Erythroblast (primary cell): ENCODE measurements at places on chromosomes 2 and 18.

DNA sequence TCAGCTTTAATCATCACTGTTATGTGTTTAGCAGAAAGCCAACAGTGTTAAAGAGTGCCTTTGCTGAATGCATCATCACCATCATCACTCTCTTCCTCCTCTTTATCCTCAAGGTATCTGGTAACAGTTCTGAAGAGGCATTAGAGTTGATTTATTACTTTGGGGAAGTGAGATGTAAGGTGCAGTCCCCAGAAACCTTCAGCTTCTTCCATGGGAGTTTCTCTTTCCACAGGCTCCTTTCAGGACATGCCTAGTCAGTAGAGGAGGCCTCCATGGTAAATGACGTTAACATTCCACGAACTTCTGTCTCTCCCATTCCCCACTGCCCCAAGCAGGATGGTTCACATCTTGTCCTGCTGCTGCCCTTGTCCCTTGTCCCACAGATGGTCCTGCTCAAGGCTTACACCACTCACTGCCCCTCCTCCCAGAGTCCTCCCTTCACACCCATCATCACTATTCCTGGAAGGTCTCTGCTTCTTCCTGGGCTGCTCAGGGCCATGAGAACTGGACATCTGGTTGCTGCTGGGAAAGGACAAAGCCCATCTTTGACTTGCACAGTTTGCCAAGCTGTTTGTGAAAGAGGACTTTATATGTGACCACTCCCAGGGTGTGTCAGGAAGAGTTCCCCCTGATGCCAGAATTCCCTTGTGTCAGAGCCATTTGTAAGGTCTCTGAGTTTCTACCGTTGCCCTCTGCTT is 5.3 kb upstream of the REG1A start:
- no peak for DNase-seq

GRCh38 chr2:69181806-69182427 is 168.9 kb downstream of the ANTXR1 start:
- peak; percentile 24 for DNase-seq

- DNase-seq: no peak
Measured at GRCh38 chr2:203940039-203940438, 3.5 kb downstream of the ICOS start.

DNA sequence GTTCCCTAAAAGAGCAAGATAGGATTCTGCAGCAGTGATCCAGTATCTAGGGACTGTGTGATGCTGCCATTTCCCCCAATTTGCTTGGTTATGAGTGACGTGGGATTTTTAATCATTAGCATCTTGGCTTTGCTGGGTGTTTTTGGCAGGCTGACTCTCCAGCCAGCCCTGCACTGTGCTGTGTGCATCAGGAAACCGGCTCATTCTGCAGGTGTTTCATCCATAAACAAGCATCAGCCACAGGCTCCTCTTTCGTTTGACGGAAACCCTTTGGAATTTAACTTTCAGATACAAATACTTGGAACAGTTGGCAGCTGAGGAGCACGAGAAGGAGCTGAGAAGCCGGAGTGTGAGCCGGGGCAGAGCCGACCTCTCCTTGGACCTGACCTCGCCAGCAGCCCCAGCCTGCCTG is 135.9 kb downstream of the TPGS2 start:
- no peak for DNase-seq

DNA sequence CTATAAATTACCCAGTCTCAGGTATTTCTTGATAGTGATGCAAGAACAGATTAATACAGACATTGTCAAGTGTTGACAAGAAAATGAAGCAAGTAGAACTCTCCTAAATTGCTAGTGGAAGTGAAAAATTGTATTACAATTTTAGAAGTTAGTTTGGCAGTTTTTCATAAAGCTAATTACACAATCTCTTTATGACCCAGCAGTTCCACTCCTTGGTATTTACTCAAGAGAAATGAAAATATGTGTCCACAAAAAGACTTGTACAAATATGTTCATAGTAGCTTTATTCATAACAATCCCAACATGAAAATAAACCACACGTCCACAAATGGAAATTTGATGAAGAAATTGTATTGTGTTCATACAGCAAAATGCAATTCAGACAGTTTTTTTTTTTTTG is 49.4 kb downstream of the PDE1A start:
- no peak for DNase-seq

DNA sequence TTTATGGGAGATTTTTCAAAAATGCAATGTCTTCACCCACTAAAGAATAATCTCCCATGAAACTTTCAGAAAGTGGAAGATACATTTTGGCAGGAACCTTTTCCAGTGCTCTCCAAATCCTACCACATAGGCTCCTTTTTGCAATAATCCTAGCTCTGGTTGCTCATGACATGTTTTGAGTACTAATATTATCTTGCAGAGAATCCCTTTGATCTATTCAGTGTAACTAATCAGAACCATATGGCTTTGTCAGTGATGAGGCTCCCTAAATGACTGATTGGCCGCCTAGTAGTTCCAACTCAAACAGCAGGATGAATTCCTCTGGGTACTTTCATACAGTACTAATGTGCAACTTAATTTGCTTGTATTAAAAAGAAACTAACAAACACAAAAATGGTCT is 544.0 kb upstream of the FAM98A start:
- no peak for DNase-seq

DNA sequence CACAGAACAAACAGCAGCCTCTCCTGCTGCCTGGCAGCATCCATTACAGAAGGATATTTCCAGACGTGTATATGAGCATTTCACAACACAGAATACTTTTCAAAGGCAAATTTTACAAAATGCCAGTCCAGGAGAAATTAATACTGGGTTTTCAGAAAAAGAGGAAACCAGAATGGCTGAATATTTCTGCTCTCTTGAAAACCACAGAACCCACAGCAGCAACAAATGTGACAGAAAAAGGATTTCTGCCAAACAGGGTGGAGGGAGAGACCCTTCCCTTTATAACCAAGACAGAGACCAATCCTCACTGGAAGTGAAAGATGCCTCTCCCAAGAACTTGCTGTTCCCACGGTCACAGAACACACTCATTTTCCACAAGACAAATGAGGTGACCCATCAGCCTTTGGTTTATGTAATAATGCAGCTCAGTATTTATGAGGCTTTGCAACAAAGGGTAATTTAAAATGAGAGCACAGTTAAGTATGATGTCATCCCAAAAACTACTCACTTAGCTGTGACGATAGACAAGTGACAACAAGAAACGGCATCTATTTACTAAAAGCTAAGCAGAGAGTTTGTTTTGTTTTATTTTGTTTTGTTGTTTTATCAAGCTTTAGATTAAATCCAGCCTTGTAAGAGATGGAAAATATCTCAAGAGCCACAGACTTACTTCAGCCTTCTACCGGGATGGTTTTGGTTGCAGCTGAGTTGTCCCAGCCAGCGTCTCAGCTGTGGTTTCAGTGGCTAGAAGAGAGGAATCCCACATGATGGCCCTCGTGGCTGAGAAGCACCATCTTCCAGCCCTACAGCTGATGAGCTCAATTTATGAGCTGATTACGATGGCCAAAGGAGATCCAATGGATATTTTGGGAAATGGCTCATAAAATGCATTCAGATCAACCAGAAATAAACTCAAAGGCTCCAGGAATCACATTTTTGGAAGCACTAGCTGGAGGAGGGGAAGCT is 249.3 kb upstream of the AGAP1 start:
- no peak for DNase-seq

GRCh38 chr2:234691968-234692955 is 195.4 kb upstream of the ARL4C start:
- no peak for DNase-seq

GRCh38 chr2:127670957-127671290 is 4.4 kb downstream of the LIMS2 start:
- no peak for DNase-seq

GRCh38 chr2:240777456-240778212 is 42.4 kb downstream of the KIF1A start:
- no peak for DNase-seq

- no peak for DNase-seq
Measured at GRCh38 chr18:36108196-36108595, 20.9 kb downstream of the SLC39A6 start.

- DNase-seq: no peak
Measured at GRCh38 chr2:236590846-236591245, 21.2 kb downstream of the ACKR3 start.

- no peak for DNase-seq
Measured at GRCh38 chr2:207128867-207129266, 36.9 kb downstream of the KLF7 start.
